ENCODE measurements at places on chromosomes 13 and 19.

DNA sequence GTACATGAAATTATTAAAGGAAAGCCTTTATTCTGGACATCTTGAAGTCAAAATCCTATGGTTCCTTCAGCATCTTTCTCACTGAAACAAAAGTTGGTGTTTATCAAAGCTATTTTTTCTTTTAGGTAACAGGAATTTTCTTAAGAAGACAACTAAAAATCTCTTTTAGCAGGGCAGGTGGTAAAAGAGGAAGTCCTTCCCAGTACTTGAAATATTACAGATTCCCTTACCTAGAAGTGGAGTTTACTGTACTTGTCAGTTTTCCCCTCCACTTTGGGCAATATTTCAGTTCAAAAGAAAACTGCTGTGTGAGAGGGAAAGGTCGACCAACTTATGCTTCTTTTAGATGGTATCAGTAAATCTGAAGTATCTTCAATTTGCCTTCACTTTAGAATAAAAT, 64.3 kb upstream of the TDRD3 start:
- no peak for DNase-seq

DNA sequence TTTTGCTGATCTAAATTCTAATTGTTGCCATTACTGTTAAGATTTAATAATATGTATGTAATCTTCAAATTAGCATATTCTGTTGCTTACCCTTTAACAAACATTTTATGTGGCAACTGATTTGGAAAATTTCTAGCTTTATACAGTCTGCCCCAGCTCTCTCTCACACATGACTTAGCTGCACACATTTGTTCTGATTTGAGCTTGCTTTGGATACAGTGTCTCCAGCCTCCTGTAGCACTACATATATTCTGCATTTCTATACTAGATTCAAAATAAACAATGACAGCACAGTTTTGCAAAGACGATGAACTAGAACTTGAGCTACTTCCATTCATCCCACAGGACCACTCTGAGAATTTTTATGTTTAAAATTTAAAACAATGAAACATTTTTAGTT, 254.7 kb downstream of the DNAJC15 start:
- no peak for DNase-seq

DNA sequence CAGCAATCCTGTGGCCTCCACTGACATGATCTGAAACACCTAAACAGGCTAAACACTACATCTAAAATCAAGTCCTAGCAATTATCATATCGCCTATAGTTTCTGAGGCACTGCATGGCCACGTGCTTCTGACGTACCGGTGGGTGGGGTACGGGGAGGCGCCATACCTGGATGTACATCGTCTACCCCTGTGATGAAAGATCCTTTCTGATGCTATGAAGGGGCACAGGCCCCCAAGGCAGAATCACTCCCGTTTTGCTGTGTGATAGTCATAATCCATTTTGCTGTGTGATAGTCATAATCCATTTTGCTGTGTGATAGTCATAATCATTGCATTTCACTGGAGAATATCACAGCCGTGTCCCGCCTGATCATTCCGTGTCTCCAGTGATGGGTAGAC, 118.7 kb upstream of the SOX1 start:
- DNase-seq = no peak

DNA sequence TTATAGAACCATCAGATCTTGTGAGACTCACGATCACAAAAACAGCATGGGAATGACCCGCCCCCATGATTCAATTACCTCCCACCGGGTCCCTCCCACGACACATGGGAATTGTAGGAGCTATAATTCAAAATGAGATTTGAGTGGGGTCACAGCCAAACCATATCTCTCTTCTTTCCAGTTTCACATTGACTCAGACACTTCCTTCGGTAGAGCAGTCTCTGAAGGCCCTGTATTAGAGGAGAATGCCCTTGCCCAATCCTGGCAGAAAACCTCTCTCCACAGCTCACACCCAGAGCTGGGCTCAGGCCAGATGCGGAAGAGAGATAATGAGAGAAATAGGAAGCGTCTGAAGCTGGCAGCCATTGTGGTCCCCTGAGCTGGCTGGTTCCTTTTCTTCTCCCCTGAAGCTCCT, 72.4 kb upstream of the CLDN10 start:
- no peak for DNase-seq

DNA sequence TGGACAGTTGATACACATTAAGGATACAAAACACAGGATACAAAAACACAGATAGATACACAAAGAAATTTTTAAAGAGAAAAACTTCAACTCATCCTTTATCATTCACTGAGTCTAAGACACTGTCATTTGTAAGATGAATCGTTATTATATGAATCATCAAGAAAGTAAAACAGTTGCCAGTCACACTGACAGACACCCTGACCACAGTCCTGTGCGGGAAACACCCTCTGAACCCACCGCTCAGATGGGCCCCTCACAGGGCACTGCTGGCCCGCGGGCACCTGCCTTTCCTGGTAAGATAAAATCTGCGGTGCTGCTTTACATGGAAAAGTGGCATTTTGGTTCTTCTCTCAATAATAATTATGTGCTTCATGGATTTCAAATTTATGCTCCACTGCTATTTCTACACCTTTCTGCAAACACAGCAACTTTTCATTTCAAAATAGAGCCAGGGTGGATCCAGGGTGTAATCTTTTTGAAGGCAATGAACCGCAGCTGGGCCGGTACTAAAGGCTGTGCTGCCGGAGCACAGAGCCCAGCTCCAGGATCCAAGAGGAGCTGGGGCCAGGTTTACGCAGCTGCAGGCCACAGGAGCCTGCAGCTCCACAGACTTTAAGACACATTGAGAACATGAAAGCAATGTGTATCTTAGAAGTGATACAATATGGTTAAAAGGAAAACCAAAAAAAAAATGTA, 76.8 kb downstream of the TUBGCP3 start:
- no peak for DNase-seq

GRCh38 chr13:41700790-41701310, 243.5 kb downstream of the RGCC start:
- no peak for DNase-seq

DNA sequence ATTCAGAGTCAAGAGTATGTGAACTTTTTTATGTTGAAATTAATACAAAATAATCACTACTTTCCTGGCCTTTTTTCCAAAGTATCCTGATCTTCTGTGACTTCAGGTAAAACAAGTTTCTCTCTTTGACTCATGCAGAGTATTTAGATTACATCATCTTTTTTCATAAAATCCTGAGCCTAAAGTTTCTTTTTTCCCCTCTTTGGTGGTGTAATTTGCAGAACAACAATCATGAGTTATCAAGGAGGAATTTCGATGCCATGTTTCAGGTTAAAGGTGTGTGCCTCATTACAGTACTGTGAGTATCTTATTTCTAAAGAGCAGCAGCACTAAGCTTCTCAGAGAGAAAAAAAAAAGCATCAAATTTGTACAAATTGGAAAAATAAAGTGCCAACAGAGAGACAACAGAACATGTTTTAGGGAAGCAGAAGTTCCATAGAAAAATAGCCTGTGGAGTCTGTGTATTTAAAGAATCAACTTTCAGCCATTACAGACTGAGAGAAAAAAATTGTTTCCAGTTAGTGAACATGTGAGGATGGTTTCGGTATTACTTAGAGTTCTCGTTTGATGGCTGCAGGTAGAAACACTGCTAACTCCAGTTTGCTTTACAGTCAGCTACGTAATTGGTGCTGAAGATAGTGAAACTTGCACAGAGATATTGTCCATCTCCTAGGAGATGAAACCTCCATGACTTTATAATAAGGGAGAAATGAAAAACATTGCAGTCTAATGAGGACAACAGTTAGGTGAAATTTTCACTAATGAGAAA, 78.1 kb upstream of the PCDH9 start:
- DNase-seq = no peak

- no peak for DNase-seq
Measured at GRCh38 chr19:15671891-15672579, 852 bp upstream of the CYP4F12 start.

GRCh38 chr13:102852556-102852955, 6.7 kb downstream of the ERCC5 start:
- no peak for DNase-seq

DNA sequence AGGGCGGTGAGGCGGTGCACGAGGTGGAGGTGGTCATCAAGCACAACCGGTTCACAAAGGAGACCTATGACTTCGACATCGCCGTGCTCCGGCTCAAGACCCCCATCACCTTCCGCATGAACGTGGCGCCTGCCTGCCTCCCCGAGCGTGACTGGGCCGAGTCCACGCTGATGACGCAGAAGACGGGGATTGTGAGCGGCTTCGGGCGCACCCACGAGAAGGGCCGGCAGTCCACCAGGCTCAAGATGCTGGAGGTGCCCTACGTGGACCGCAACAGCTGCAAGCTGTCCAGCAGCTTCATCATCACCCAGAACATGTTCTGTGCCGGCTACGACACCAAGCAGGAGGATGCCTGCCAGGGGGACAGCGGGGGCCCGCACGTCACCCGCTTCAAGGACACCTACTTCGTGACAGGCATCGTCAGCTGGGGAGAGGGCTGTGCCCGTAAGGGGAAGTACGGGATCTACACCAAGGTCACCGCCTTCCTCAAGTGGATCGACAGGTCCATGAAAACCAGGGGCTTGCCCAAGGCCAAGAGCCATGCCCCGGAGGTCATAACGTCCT, 9.4 kb upstream of the PROZ start:
- DNase-seq = no peak

- no peak for DNase-seq
Measured at GRCh38 chr19:51246164-51246552, 4.7 kb upstream of the SIGLECL1 start.

- DNase-seq = no peak
Measured at GRCh38 chr19:52602941-52603340, 32.9 kb downstream of the ZNF701 start.

GRCh38 chr13:72284791-72285190, 417.8 kb upstream of the DACH1 start:
- DNase-seq = no peak

GRCh38 chr13:112131713-112132113, 64.8 kb downstream of the SOX1 start:
- DNase-seq = no peak
